ENCODE measurements at places on chromosomes 6 and 20.

DNA sequence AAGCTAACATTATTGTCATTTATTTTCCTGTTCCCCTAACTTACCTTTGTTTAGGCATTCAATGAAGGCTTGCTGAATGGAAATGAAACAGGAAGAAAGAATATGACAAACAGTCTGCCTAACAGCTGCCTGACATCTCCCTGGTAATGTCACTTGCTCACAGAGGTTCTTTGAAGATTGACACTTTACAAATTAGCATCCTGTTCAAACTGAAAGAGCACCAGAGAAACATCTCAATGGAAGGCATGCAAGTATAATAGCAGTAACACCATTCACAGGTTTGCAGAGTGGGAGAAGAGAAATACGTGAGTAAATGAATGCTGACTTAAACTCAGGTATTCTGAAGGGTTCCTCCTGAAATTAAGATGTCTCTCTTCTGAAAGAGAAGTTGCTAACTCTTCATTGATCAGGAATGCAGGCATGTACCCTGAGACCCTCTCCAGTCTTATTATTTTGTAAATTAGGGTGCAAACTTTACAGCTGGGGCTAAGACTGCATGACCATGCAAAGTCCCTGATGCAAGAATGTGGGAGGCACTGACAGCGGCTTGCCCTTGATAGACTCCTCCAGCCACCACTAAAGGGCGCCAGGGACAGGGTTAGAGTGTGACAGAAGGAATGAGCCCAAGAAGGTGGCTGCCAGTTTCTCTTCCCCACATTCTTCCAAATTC lies 1.3 kb upstream of the SMLR1 start:
- no peak for DNase-seq

DNA sequence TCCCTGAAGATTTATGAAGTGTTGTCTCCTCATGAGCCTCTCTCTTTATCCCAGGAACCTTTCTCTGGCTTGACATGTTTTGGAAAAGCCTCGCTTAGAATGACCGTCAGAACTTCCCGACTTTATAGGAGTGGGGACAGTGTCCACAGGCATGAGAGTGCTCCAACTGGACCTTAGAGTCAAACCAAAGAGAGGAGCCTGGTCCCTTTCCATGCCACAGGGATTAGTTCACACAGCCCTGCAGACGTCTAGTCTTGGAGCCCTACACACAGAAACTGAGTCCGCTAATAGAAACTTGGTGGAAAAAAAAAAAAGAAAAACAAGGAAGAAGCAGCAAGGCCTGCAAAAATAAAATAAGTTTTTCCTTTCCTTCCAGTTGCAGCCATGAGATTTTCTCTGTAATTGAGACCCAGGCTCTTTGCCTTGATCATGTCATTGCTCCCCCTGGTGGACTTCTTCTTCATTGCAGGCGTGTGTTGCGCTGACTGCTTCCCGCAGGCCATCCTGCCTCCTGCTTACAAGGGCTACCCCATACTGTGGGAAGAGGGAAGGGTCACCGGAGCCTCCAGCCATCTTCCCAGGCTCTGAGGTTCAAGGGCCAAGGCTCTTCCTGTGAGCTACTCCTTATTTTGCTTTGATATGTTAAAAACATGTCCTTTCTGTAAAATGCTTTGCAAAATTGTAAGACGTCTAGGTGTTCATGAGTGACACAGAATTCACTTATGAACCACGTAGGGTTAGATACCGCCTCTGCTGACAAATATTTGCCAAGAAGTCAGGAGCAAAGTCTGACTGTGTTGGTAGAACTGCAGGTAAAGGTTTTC lies 201.0 kb downstream of the UST start:
- DNase-seq = peak; percentile 63

DNA sequence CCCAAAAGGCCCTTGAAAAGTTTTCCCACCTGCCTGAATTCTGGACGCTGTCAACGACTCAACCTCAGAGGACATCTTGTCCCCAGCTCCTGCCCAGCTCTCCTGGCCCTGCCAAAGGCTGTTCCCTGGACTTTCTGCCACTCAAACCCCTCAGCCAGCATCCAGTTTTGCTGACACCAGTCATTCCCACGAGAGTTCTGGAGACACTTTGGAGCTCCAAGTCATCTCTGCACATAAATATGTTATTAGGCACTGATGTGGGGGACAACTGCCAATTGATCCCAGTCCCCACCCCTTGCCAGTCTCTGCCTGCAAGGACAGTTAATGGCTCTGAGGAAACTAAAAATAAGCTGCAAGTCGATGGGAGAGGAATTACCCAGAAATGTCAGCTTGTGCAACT lies 38.9 kb upstream of the KCNB1 start:
- DNase-seq = no peak

DNA sequence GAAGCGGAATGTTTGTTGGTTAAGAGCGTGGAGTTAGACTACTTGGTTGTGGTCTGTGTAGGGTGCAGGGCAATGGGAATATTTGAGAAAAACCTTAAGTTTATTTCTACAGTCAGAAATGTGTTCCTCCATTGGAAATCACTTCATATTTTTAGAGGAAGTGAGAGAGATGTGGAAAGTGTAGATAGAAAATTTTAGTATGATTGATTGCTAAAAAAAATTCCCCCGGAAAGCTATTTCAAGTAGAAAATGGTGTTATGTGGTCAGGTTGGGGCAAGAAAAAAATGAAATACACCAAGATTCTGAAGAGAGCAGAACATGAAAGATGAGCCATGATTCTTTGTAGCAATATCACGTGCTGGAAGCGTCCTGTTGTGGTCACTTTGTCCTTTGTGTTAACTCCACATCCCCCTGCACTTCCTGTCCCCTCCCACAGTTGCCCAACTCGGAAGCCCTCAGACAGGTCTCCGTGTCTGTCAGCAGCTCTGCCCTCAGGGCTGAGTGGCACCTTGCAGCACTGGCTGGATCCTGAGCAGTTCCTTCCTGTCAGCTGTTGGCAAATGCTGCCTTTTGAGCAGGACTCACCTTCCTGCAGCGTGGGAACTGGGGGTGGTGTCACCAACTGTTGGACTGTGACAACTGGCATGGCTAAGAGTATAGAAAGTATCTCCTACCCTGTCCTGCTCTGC lies 137.5 kb upstream of the SLC24A3 start:
- no peak for DNase-seq

DNA sequence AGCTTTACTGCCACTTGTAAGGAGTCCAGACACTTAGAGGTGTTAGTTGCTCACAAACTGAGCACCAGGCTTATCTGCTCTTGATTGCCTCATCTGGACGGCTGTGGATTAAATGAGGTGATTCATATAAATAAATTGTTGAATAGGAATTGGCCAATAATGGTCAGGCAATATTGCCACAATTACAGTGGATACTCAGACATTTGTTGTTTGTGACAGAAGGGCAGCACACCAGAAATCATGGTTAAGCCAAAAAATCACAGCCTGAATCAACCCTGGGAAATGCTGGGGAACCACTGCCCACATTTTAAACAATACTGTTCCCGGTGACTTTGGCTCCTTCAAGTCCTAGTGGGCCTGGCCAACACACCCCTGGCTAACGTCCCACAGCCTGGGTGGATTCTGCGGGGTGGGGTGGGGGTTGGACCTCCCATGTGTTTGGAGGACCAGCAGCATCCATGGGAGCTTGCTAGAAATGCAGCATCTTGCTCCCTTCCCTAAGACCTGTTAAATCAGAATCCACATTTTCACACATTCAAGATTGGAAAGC lies 29.5 kb upstream of the SPDEF start:
- DNase-seq = no peak

GRCh38 chr6:137995371-137995770 lies 111.8 kb downstream of the PERP start:
- DNase-seq = no peak

DNA sequence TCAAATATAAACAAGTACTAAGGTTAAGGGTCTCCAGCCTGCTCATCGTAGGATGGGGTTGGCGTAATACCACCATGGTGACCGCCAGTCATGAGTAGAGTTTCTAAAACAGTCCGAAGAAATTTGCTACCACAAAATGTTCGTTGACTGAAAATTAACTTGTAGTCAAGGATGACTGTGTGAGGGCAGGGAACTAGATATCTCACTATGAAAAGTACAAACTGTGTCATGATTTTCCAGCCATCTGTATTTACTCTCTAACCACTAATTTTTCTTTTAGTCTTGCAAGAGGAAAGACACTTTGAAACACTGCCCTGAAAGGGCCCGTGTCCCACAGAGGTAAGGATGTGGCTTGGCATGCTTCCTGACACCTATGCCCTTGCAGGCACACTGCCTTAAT lies 99.7 kb downstream of the IRF4 start:
- DNase-seq = no peak

DNA sequence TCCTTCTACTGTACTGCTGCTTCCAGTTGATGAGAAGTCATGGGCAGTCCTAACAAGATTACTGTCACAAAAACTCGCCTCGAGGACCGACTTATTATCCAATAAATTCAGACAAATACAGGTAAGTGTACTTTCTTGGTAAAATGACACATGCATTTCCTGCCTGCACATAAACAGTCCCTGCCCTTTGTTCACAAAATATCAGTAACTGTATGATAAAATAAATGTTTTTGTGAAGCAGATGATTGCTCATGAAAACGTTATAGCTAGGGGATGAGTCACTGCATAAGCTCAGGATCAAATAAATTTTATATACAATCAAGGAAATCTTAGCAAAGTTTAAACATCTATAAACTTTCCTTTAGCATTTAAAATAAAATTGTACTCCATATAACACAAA lies 164.5 kb upstream of the RIPOR2 start:
- no peak for DNase-seq

DNA sequence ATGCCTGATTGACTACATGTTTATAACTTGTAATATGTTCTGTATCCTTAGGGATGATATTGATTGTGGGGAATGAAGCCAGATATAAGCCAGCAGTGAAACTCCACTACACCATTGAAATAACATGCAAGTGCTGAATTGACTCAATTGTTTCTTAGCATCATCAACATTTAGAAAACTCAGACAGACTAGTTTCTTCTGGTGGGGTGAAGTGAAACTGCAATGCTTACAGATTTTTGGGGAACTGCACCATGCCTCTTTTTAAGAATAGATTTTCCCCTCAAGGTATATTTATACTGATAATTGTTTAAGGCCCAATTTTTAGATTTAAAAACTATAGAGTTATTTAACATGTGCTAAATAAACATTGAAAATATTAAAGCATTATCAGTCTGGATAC lies 1044.6 kb upstream of the EYS start:
- no peak for DNase-seq

- DNase-seq = peak; percentile 31
These were observed 175.1 kb upstream of the JAG1 start for GRCh38 chr20:10848810-10849370.

DNA sequence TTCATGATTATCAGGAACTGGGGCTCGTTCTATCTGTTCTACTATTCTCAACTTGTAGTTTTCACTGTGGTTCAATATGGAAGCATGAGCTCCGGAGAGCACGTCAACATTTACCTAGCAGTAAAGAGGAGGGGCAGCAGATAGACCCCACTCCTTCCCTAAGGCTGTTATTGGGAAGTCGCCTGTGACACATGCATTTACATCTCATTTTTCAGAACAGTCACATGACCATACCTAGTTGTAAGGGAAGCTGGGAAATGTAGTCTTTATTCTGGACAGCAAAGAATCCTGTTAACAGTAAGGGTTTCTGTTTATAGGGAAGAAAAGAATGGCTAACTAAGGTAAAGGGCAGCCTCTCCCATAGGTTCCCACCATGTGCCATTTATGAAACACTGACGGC lies 158.3 kb downstream of the ZFP64 start:
- DNase-seq = no peak

- DNase-seq = no peak
These were observed 60.7 kb downstream of the PCSK2 start for GRCh38 chr20:17287503-17287902.

DNA sequence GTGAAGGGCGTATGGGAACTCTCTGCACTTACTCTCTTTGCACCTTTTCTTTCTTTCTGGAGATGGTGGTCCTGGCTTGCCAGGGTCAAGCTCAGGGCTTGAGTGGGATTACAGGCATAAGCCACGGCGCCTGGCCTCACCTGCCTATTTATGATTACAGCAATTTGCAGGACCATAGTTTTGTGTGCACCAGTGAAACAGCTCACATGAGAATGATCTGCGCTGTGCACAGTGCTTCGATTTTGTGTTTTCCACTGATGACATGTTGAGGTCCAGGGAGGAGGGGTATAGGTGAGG lies 40.3 kb downstream of the RBM38 start:
- DNase-seq = no peak

DNA sequence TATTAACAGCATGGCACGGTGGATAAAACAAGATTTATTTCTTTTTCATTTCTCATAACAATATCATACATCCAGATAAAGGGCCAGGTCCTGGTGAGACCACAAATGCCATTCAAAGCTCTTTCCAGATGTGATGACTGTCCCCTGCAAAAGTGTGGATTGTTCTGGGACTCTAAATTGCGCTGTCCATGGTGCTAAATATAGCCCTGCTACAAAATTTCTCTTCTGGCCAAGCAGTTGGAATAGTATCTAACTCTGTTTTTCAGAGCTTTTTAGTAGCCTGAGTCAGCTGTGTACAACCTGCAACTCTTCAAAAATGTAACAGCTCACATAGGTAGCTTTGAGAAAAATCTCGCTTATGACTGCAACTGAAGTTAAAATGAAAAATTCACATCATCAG lies 115.8 kb downstream of the MANEA start:
- DNase-seq = no peak

GRCh38 chr6:123352279-123352678 lies 284.5 kb downstream of the TRDN start:
- DNase-seq = no peak

DNA sequence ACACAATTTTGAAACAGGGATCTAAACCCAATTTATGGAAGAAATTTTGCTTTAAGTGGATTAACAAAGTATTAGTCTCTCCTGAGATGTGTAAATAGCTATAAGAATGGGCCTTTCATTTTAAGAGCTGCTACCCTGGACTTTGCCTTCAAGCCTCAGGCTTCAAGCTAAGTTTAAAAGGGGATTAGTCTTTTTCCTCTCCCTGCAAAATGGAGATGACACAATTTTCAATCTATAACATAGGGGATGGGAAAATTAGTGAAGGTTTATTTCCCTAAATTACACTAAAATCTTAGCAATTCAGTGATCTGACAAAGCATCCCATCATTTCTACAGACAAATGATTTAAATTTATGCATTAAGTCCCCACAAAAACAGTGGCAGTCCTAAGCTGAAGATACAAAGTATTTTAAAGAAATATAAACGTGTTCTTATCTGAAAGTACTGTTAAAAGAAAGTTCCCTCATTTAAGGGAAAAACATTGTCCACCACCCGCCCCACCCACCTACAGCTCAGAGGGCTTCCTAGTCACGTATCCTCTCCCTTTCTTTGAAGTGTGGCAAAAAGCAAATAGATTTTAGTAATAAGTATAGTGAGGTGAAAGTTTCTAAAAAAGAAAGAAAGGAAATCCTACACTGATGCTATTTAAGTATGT lies 14.5 kb downstream of the ARHGAP18 start:
- no peak for DNase-seq

GRCh38 chr6:124869416-124869815 lies 92.8 kb upstream of the RNF217 start:
- DNase-seq = no peak

GRCh38 chr20:52754366-52754765 lies 217.8 kb upstream of the TSHZ2 start:
- no peak for DNase-seq
